Activated CD8-positive, alpha-beta memory T cell treated with anti-CD3 and anti-CD28 coated beads for 4 hours (primary cell): ENCODE measurements at places on chromosomes 12 and 14.

DNA sequence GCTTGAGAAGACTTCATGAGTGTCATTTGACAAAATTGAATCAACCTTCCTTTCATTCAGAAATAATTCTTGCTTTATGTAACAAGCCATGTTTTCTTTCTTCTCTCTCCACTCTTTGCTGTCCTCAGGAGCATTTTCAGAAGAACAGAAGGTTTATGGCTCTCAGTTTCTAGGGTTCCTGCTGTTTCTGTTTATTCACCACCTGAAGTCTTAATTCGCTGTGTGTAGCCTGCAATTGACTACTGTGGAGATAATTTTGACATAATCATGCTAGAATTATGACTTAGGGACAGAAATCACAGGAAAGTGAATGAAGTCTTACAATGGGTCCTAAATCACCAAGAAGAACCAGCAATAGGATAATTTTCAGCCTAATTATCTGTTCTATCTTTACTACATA is 7.2 kb upstream of the PLEKHG7 start:
- no peak for DNase-seq

- DNase-seq: no peak
These were observed 5.7 kb downstream of the SVOP start for GRCh38 chr12:109014984-109015765.

DNA sequence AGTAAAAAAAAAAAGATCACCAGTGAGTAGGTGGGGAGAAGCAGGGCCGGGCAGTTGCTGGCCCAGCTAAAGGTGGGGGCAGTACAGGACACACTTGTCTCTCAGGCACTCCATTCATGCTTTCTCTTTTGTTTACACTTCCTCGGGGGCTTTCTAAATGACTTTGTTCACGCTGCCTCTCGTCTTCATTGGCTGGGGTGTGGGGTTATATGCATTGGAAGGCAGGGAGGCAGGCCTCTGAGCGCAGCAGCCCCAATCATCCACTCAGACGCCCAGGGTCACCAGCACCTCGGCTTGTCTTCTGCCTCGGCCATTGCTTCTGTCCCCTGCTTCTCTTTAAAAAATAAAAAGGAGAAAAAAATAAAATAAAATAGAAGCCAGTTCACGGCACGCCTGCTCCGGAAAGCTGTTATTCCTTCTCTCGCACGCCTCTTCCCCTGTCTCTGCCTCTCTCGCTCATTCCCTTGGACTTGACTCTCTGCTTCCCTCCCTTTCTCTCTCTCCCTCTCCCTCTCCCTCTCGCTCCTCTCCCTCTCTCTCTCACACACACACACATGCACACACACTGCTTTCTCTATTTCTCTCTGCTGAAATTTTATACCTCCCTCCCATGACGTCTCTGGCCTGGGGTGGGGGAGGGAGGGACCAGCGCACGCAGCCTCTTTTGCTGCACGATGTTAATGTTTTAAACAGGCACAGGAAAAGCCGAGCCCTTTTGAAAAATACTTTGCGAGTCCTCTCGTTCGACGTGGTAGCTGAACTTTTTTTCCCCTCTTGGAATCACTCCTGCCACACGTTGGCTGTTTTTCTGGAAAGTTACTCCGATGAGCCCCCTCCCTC is at the start of gene TGFB3:
TSS of gene TGFB3 (minus strand) at position 570 of the 840 bp plus-strand sequence. CDS start 1,102 bp downstream, outside the sequence.
- DNase-seq: peak; percentile 14

DNA sequence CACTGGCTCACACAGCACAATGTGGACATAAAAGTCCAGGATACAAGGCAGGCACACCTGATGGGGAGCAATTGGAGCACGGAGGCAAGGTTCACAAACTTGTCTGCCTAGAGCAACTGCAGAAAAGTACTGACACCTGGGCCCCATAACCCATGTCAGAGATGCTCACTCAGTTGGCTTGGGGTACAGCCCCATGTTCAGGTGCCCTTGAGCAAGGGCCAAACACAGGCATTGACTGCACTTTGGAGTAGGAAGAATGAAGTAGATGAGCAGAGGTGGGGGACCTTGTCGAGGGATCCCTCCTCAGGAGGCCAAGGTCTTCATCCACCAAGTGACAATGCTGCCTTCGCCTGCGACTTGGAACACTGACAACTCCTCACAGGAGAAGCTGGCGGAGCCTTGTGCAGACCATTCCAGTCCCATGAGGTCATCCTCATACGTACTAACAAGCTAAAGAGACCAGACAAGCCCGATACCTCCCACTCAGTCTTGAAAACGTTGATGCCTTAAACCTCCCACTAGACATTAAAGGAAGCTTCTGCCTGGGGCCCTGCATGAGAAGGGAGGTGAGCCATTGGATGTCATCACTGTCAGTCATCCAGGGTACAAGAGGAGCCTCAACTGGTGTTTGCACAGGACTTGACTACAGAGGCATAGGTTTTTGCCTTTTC is 42.5 kb upstream of the C14orf180 start:
- no peak for DNase-seq

DNA sequence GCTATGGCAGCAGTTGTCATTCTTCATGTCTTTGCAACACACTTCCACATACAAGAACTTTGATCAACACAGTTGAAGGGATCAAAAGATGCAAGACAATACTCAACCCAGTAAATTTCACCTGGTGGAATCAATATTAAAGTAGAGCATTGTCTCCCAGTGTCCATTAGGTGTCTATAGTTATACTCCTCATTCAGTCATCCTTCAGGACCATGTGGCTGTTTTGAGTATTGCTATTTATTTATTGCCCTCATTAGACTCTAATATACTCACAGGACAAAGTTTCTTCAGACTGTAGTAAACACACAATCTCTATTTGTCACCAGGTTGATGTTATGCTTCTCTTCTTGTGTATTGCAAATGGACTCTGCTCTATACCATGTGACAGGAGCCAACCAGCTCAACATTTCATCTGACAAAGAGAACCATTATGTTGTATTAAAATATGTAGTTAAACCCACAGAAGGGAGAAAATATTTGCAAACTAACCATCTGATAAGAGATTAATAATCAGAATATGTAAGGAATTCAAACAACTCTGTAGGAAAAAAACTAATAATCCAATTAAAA is 146.6 kb downstream of the TGFB3 start:
- no peak for DNase-seq

DNA sequence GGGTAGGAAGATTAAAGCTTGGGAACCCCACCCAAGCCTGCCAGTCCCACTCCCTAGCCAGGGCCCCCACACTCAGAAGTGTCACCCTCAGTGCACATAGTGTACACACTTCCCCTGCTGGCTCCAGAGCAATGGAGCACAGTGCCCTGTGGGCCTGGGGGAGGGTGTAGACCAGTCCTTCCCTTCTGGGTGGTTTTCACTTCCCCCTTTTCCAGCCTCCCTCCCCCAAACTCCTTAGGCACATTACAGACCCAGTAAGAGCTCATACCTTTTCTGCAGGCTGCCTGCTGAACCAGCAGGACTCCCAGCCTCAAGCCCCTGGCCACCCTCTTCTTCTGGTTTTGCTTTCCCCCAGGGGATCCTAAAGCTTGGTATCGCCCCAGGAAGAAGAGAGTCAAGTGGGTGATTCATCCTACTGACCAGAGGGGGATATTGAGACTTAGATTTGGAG is at the start of gene ZNF385A:
TSS of gene ZNF385A (minus strand) at position 143 of the 451 bp plus-strand sequence. CDS start 219 bp downstream, outside the sequence.
- no peak for DNase-seq

DNA sequence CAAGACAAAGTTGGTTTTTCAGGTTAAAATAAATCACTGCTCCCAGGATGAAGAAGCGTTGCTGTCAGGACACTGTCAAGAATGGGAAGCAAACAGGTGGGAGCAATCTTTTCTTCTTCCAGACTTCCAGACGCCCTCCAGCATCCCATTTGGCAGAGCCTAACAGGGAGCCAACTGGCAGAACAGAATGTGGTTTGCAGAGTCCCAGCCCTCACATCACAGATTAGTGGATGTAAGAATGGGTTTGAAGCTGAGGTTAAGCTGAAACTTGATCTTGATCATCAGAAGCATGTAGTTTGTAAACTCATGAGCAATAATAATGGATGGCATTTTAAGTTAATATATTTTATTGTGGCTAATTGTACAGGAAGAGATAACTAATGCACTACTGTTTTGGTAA is 636.4 kb downstream of the SLC6A15 start:
- DNase-seq: no peak

- no peak for DNase-seq
These were observed 582 bp downstream of the SGPP1 start for GRCh38 chr14:63727231-63727735.
